Stimulated activated CD4-positive, alpha-beta T cell treated with anti-CD3 and anti-CD28 coated beads, Interleukin-4, amount 100 ng/mL, for 4 hours (primary cell): ENCODE measurements at places on chromosomes 3 and 15.
A peak's percentile ranks its signal among the peaks of the same experiment; 100 is the strongest.

GRCh38 chr15:52466134-52466701 is 62.5 kb downstream of the MYO5A start:
- DNase-seq, result peak; percentile 17

GRCh38 chr15:56965231-56966013 is 47.0 kb downstream of the TCF12 start:
- DNase-seq, result no peak

DNA sequence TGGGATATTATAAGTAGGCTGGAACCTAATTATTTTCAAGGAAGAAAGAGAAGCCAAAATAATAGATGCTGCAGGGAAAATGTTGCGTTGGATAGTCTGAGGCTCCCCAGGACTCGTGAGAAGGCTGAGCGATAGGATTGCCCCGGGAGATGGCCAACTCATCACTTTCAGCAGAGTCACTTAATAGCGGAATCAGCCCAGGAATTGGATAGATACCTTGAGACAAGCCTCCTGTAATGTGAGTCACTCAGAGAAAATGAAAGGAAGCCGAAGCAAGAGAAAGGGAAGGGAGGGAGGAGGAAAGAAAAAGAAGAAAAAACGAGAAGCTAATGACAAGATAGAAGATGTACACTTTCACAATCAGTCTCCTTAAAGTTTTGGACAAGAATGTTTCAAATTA is 94.3 kb downstream of the SQOR start:
- DNase-seq, result no peak

- DNase-seq, result no peak
Observed at GRCh38 chr3:186342197-186342596, 19.8 kb downstream of the DGKG start.

DNA sequence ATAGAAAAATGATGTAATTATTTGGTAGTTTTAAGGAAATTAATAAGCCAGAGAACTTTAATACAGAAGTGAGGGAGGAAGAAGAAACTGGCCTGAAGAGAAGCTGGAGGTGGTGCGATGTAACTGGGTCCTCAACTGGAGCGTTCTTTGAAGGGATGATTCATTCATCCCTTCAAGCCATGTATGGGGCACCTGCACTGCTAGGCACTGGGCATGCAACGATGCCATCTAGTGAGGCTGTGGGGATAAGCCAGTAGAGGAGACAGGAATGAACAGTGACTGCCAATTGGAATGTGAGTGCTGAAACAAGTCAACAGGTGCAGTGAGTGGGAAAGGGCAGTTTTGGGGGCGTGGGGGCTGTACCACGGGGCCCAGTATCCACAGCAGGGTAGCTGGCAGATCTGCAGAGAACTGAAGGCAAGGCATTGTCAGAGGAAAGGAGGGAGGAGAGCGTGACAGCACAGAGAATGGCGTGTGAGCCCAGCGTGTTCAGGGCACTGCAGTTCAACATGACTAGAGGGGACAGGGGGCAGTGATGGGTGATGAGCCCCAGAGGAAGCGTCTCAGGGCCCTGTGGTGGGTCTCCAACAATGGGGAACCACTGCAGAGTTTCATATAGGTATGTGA is 3.8 kb upstream of the KIF23 start:
- DNase-seq, result peak; percentile 41

DNA sequence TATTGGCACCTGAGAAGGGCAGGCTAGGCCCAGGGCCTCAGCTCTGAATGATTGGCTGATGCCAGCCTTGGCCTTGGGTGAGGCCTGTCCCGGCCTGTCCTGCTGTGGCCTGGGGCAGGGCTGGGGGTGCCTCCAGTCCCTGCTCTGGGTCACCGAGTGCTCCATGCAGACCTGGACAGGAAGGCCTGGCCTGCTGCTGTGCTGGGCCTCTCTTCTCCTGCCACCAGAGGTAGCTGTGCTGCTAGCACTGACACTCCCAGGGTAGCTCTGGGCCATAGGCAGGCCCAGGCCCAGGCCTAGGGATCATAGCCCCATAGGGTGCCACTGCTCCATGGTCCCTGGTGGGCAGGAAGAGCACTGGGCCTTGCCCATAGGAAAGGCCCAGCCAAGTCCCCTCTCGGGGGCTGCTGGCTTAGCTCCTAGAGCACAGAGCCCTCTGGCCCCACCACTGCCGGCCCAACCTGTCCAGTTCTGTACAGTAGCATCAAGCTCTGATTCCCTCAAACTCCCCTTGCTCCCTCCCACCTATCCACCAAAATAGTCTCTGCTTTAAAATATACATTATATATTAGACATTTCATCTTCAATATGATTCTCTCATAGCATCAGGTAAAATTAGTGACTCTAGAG is 18.2 kb downstream of the ABTB1 start:
- DNase-seq, result no peak

GRCh38 chr3:45592405-45592804 is 2.1 kb upstream of the LIMD1 start:
- no peak for DNase-seq

- no peak for DNase-seq
Observed at GRCh38 chr15:78977591-78978347, 32.9 kb upstream of the CTSH start.

- DNase-seq, result no peak
Observed at GRCh38 chr15:59746777-59747176, 57.7 kb upstream of the BNIP2 start.

DNA sequence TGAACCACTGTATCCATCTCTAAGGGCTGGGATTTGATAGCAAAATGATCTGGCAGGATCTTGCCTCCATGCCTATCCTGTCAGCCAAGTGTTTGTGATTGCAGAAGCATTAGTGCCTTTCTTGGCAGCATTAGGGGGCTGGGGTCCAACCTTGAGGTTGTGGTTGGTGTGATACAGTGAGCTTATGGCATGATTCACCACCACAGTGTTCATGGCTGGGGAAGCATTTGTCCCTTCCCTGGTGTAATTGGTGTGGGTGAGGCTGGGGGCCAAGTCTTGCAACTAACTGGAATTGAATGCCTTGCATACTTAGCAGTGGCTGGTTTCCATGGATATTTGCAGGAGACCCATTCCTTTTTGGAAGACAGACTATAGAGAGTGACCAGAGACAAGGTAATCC is 271.0 kb upstream of the TBL1XR1 start:
- DNase-seq, result no peak

- no peak for DNase-seq
Observed at GRCh38 chr3:187015903-187016638, 85.7 kb downstream of the ST6GAL1 start.

DNA sequence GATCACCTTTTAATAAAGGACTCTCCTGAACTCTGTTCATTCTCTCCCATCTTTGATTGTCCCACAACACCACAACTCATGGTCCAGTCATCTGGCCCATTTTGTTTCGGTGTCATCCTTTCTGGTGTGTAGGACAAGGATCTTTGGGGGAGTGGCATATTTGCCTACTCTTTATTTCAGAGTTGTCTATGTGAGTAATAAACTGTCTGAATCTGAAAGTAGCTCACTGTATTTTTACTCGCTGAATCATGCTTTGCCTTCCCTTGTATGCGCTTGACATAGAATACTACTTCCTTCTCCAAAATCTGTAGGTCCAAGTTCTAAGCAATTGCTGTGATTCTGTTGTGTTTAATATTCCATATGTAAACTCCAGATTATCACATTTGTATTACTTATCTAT is 29.9 kb upstream of the NOX5 start:
- no peak for DNase-seq

GRCh38 chr3:41244620-41245336 is 45.5 kb downstream of the CTNNB1 start:
- no peak for DNase-seq

DNA sequence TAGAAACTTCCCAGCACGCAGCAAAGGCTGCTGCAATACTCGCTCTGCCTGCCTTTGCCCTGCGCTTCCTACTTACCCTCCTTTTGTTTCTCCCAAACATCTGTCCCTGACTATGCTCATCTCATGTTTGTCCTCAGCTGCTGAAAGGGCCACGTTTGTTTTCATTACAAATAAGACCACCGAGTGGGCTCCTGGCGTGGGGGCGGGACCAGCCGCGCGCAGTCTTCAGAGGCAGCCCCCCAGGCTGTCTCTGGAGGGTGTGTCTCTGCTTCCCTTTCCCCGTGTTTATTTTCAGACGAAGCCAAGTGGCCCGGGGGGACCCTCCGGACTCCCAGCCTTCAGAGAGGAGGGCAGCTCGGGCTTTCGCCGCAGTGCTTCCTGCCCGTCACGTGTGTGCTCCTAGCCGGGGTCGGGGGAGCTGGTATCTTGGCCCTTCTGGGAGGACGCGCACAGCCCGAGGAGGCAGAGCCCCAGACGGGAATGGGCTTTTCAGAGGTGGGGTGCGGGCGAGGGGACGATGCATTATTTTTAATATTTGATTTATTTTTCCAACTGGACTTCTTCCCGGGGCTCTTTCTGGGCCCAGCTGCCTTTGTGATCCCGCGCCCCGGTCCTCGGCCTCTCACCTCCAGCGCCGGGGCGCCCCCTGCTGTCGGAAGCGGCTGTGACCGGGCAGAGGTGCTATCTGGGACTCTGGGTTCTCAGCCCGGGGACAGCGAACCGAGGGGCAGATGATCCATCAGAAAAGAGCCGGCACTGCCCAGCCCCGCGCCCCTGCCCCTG is 70.0 kb upstream of the CGNL1 start:
- peak; percentile 66 for DNase-seq

GRCh38 chr3:114456742-114457141 is 162.9 kb downstream of the TIGIT start:
- DNase-seq, result no peak

GRCh38 chr3:186406669-186407635 is 44.9 kb upstream of the DGKG start:
- DNase-seq, result no peak

DNA sequence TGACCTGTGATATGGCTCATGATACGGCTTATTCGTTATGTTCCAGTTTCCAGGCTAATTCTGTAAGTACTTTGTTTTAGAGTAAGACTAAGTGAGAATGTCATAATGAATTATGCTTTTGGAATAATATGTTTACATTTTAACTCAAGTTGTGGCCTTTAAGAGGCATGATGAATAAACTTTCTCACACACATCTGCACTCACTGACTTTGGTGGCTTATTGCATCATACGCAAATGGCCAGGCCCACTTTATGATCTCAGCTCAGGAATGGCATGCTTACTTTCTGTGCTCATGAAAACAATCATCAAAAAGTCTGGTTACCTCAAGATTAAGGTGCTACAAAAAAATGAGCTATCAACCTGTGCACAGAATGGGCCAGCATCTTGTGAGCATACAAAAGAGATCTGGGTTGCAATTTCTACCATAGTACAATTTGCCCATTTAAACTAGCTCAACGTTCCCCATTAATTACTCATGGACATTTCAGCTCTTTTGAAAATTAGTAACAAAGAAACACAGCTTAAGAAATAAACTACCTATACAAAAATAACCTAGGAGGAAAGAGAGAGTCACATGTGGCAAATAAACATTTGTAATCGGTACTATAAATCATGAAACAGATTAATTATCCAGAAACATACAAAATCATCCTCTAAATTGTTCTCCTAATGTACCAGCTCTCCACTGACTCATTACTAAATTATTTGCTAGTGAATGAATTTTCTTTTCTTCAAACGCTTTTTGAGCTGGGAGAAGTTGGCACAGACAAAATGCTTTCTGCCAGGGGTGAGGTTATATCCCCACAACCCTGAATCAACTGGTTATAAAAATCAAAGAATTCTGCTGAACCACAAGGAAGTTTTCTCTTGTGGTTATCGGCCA is 439.0 kb upstream of the ADAMTS9 start:
- no peak for DNase-seq

- no peak for DNase-seq
Observed at GRCh38 chr3:39327746-39328349, 1.7 kb upstream of the CCR8 start.

DNA sequence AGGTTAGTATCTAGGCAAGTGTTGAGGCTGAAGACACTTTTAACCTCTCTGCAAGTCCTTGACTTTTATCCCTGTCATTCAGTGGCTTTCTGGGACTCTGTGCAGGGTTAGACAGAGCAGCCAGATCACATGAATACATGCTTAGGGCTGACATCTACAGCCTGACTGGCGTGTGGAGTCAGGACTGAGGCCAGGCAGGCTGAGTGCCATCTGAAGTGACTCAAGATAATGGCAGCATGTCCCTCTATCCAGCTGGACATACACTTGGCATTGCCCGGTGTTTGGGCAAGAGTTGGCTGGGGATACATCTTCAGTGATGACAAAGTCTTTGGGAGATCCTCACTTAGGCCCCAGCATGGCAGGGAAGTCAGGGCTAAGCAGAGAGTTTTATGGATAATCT is 22.4 kb downstream of the DUOX2 start:
- DNase-seq, result no peak

GRCh38 chr15:45794712-45795439 is 160.0 kb downstream of the SQOR start:
- no peak for DNase-seq

DNA sequence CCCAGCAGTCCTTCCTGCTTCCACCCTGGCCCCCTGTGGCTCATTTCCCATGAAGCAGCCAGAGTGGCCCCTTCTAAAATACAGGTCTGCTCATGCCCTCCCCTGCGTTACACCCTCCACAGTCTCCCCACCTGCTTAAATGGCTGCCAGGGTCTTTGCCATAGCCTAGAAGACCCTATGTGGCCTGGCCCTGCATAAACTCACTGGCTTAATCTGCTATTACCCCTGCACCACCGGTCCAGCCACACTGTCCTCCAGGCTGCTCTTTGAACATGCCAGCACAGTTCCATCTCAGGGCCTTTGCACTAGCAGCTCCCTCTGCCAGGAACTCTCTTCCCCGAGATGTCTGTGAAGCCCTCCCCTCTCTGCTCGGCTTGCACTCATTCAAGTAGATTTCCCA is 166.8 kb downstream of the NTRK3 start:
- DNase-seq, result no peak

GRCh38 chr3:184117636-184118035 is 17.5 kb upstream of the EIF2B5 start:
- no peak for DNase-seq

GRCh38 chr15:69135499-69135898 is 24.9 kb upstream of the GLCE start:
- DNase-seq, result no peak

- DNase-seq, result no peak
Observed at GRCh38 chr15:81012588-81012987, 11.9 kb downstream of the TLNRD1 start.

DNA sequence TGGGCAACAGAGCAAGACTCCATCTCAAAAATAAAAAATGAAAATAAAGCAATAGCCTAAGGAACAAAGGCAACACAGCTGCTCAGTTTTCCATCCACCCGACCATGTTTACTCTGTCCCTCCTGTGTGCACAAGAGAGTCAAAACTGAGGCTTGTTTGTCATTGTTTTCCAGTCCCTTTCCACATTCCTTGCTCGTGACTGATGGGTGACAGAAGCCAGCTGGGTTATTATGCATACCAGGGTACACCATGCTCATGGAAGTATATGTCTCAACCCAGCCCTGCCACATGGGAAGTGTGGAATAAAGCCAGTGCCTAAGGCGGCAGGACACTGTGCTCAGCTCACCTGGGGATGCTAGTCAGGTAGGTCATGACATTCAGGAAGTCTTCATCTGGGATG is 49.5 kb downstream of the MCF2L2 start:
- DNase-seq, result no peak

DNA sequence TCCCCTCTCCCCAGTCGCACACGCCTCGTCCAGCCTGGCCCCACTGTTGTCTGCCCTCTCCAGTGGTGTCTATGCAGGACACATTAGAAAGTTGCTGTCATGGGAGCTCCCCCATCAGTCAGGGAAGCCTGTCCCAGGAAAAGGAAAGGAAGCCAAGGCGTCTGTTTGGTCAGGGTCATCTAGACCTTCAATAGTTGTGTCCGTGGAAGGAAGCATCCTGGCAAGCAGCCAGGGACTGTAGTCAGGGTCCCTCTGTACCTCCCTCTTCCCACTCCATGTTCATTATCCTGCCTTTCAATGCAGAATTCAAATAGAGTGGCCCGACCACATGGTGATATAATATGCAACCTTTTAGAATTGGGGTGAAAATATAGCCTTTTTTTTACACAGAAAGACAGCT is 60.7 kb upstream of the RAB6B start:
- no peak for DNase-seq
